ENCODE measurements at places on chromosomes 7 and 10. TPM values are rescaled to one million over a fixed set of nuclear protein-coding genes. Genes with fewer than 3 reads are reported as not detected.

PTTG1IP2 gene
- total RNA-seq: not detected

NPSR1 gene
- not detected for total RNA-seq

LRIT1 gene
- total RNA-seq: not detected

PDE1C gene
- total RNA-seq: 2.9 TPM

ZPBP gene
- total RNA-seq: not detected

DNAJC12 gene
- 2.2 TPM for total RNA-seq

WDR37 gene
- 10.6 TPM for total RNA-seq

FAM149B1 gene
- 11.6 TPM for total RNA-seq

NPTX2 gene
- total RNA-seq: 0.45 TPM

NOM1 gene
- total RNA-seq: 7.6 TPM

HOGA1 gene
- total RNA-seq: 1.0 TPM

TMEM213 gene
- not detected for total RNA-seq

CRTAC1 gene
- not detected for total RNA-seq

Data from bronchus fibroblast of lung (primary cell).